ENCODE measurements at places on chromosomes 11 and 22. TPM values are rescaled to one million over a fixed set of nuclear protein-coding genes. Genes with fewer than 3 reads are reported as not detected.

DNA sequence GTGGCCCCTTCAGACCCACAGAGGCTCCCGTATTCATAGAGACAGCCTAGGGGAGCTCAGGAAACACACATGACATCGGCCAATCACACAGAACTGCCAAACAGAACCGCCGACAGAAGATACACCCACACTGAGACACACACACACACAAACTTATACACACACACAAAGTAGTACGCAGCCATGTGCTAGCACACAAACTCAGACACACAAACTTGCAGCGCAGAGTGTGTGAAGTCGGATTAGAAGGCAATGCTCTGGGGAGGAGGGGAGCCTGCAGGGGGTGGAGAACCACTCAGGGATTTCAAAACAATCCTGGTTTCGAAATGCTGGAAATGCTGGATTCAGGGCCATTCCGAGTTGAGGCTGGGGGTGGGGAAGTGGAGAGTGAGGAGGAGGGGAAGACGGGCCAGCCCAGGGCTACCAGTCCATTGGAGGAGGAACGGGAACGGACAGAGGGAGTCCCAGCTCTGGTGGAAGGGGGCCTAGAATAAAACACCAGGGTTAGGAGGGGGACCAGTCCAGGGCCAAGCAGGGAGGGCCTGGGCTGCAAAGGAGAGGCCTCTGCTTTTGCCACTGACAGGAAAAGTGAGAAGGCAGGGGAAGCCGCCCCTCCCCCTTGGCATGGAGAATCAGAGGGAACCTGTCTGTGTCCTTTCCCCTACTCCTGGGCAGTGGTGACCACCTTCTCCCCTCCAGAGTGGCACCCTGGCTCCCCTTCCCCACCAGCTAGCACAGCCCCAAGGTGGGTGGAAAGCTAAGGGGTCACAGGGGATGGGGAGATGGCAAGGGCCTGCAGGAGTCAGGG lies 4.4 kb downstream of the BCL9L start:
- no peaks in the 10 kb centered on the region for H3K36me3 ChIP-seq
- peak overlapping the region; percentile 93 for H3K4me3 ChIP-seq
- DNase-seq: peak; percentile 96
- no peaks in the 10 kb centered on the region for H3K27me3 ChIP-seq
- H3K27ac ChIP-seq: peak overlapping the region; percentile 95

DNA sequence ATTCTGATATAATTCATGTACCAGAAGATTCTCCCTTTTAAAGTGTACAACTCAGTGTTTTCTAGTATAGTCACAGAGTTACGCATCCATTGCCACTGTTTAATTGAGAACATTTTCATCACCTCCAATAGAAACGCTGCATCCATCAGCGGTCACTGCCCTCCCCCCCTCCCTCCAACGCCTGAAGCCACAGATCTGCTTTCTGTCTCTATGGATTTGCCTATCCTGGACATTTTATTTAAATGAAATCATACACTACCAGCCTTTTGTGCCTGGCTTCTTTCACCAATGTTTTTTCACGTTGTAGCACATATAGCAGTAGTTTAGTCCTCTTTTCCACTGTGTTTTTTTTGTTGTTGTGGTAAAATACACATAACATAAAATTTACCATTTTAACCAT lies 22.8 kb downstream of the TCP11L1 start:
- H3K27me3 ChIP-seq: no peaks in the 10 kb centered on the region
- no peaks in the 10 kb centered on the region for H3K4me1 ChIP-seq
- no peak overlapping the region for H3K4me3 ChIP-seq
- DNase-seq: no peak
- H3K36me3 ChIP-seq: peaks cover 84% of the 10 kb centered on the region
- H3K27ac ChIP-seq: no peak overlapping the region

- H3K27me3 ChIP-seq: no peaks in the 10 kb centered on the region
- peak overlapping the region; percentile 51 for H3K4me3 ChIP-seq
- peak overlapping the region; percentile 41 for H3K27ac ChIP-seq
- peaks cover 20% of the 10 kb centered on the region for H3K4me1 ChIP-seq
- peaks cover 49% of the 10 kb centered on the region for H3K36me3 ChIP-seq
These were observed 6.7 kb downstream of the NDUFV1 start for GRCh38 chr11:67613313-67613959.

- H3K27ac ChIP-seq: peak overlapping the region; percentile 41
- H3K36me3 ChIP-seq: no peaks in the 10 kb centered on the region
- H3K27me3 ChIP-seq: no peaks in the 10 kb centered on the region
- DNase-seq: peak; percentile 95
- peaks cover 18% of the 10 kb centered on the region for H3K4me1 ChIP-seq
- H3K4me3 ChIP-seq: no peak overlapping the region
These were observed 43.6 kb downstream of the CACNG2 start for GRCh38 chr22:36659762-36660509.

DNA sequence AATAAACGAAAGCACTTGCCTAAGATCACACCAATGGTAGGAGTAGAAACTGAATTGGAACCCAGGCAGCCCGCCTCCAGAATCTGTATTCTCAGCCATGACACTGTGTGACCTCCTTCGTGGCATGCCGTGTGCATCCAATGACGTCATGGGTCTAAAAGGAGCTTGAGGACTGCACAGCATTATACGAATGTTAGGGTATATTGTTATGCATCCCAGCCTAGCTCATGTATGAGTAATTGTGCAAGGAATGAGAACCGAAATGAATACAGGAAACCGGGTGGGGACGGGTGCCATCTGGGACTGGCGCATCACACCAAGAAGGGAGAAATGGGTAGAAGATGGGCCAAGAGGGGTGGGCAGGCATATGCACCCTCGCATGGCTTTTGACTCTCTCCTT lies 12.3 kb upstream of the IGSF9B start:
- no peaks in the 10 kb centered on the region for H3K36me3 ChIP-seq
- no peaks in the 10 kb centered on the region for H3K27me3 ChIP-seq
- H3K27ac ChIP-seq: no peak overlapping the region
- no peak for DNase-seq

Gene VSTM5
- 0.39 TPM for total RNA-seq

Gene JAM3
- 122 TPM for total RNA-seq

Gene DDI1
- not detected for total RNA-seq

All from esophagus muscularis mucosa (tissue), 4 donors.